Suppressor macrophage treated with lipopolysaccharide for 1 hour (primary cell): ENCODE measurements at places on chromosomes 4 and X.
A peak's percentile ranks its signal among the peaks of the same experiment; 100 is the strongest.

GRCh38 chr4:7206911-7207567 is 14.7 kb downstream of the SORCS2 start:
- no peak for DNase-seq

- DNase-seq, result no peak
Measured at GRCh38 chrX:136529795-136530194, 2.2 kb upstream of the VGLL1 start.

DNA sequence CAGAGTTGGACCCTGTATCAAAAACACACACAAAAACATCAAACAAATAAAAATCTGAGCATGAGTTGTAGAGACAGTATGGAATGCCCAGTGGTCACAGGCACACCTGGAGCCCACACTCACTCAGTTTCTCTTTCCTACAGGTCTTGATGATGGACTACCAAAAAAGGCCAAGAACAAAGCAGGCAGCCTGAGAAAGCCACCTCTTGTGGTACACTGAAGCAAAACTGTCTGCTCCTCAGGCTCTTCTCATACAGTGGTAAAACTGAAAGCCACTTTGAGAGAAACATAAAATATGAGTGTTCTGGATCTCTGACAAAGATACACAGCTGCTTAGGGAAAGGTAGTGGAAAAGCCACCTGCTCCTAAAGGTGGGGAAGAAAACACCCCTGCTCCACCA is 1206.9 kb downstream of the FSTL5 start:
- DNase-seq, result no peak

- no peak for DNase-seq
Measured at GRCh38 chr4:86414686-86415085, 54.8 kb upstream of the MAPK10 start.

GRCh38 chrX:55839485-55839884 is 121.9 kb downstream of the RRAGB start:
- no peak for DNase-seq

GRCh38 chr4:106773076-106773905 is 262.8 kb downstream of the DKK2 start:
- DNase-seq, result peak; percentile 42

DNA sequence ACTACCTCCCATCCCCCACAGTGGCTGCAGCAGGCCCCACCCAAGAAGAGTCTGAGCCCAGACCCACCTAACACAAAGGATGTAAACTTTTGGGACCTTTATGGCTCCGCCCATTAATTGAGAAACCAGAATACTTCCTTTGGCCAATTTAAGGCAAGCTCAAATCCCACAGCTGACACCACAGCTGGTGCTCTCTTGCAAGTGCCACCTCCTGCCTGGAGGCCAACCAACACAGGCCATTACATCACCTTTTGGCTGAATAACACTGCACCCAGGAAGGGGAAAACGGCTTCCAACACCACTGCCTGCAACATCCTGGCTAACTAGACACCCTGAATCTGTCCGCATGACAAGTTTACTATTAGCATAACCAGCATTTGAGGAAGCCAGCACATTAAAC is 248.8 kb downstream of the PRDM5 start:
- DNase-seq, result no peak

GRCh38 chrX:19602866-19603622 is 87.7 kb upstream of the MAP3K15 start:
- no peak for DNase-seq

GRCh38 chr4:124318292-124318691 is 394.2 kb downstream of the ANKRD50 start:
- no peak for DNase-seq

GRCh38 chr4:151801547-151802516 is 41.0 kb upstream of the GATB start:
- peak; percentile 79 for DNase-seq

DNA sequence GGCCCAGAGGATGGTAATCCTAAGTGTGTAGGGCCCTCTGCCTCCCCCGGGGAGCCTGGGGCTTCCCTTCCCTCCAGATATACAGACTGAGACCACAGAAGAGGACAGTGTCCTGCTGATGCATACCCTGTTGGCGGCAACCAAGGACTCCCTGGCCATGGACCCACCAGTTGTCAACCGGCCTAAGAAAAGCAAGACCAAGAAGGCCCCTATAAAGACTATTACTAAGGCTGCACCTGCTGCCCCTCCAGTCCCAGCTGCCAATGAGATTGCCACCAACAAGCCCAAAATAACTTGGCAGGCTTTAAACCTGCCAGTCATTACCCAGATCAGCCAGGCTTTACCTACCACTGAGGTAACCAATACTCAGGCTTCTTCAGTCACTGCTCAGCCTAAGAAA is 1.9 kb downstream of the TRO start:
- DNase-seq, result no peak

DNA sequence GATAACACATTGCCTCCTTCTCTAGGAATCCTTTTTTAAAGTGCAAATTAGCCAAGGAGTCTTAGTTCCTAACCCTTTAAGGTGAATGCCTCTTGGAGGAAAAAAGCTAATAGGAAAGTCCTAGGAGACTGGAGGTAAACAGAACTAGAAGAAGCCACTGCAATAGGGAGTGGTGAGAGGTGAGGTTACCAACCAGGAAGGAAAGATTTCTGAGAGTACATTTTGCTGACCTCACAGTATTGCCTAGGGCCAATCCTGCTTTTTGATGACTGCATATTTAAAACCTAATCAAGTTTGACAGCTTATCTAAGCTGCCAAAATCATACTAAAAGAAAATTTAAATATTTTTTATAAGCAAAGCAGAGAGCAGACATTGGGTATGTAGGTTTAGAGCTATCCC is 7.3 kb upstream of the CUL4B start:
- no peak for DNase-seq

DNA sequence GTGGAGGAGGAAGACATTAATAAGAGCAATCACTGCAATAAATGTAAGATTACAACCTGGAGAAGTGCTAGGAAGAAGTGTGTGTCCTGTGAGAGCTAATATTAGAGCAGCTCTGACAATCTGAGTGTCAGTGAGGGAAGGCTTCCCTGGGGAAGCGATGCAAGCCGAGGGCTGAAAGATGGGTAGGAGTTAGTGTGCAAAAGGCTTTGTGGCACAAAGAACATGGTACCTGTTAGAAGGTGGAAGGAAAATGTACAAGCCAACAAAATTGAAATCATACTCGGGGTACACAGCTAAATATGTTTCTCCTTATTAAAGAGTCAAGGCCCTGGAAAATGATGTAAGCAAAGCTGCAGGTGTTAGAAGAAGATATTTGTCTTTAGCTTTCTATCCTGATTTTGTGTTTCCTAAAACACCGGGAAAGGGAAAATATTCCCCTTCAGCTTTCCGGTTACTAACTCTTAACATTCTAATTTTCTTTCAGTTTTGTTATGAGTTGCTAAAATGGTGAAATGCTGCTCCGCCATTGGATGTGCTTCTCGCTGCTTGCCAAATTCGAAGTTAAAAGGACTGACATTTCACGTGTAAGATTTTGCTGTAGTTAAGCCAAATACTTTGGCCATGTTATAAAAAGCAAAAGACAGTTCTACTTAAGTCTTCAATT is 808 bp downstream of the THAP6 start:
- DNase-seq, result peak; percentile 36

DNA sequence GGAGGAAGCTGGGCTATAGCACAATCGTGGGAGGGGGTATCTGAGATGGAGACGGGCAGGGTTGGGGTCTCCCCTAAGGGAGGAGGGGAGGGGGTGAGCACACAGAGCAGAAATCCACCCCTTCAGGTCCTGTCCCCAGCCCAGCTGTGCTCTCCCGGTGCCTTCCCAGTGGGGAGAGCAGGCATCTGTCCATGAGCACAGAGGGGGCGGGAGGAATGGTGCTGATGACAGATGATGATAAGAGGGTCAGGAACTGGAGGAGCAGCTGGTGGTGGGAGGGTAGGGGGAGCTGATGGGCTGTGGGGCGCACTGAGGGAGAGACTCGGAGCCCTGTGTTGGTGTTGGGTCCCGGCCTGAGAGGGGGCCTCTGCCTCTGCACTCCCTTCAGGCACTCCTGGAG is 8.6 kb downstream of the ATP2B3 start:
- DNase-seq, result no peak

- no peak for DNase-seq
Measured at GRCh38 chrX:112643721-112644120, 36.0 kb downstream of the LHFPL1 start.

DNA sequence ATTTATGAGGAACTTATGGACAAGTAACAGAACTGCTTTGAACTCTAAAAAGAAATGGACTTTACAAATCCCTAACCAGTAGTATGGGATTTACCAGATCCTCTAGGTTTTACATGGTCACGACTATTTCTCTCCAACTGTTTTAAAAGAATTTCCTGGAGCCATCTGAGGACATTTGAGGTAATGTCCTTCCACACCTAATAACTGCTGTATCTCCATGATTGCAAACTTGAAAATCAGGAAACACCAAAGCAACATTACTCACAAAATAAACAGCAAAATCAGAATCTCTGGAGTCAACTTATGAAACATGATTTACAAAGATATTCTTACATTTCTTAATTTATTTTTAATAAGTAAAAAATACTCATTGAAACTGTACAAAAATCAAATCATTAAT is 58.0 kb downstream of the STAP1 start:
- DNase-seq, result no peak

DNA sequence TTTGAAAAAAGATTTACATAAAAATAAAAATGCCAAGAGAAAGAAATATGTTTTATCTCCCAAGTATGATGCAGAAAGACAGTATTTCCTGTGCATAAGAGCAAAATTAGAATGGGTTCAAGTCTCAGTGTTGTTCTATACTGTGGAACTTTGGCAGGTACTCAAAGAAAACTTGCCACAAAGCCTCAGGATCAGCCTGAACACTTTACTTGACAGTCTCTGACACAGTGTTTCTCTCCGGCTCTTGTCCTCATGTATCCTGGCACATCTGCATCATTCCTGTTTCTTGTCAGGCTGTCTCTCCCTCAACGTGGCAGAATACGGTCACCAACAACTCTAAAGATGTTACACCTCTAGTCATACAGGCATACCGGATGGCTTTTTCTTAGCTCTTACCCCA is 273.7 kb downstream of the ARHGAP24 start:
- no peak for DNase-seq

- no peak for DNase-seq
Measured at GRCh38 chr4:113678641-113679040, 82.9 kb downstream of the CAMK2D start.

GRCh38 chr4:54708339-54709279 is 50.9 kb downstream of the KIT start:
- no peak for DNase-seq

- no peak for DNase-seq
Measured at GRCh38 chrX:40080894-40081678, 16.7 kb downstream of the BCOR start.

DNA sequence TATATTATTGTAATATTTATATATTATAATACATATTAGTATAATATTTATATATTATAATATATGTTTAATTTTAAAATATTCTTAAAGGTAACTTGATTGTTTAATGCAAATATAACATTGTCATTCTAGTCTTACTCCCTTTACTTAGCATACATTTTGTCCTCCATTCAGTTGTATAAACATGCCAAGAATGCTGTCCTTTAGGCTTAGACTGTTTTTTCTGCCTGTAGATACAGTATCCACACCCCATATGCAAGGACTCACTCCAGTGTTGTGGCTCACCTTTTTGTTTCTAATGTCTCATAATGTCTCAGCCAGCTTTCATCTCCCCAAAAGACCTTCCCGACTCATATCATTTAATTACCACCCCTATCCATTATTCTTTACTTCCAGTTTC is 2110.0 kb downstream of the PCDH7 start:
- no peak for DNase-seq

- DNase-seq, result no peak
Measured at GRCh38 chr4:181796502-181796901, 446.7 kb upstream of the TENM3 start.

GRCh38 chr4:20878806-20879205 is 178.5 kb downstream of the PACRGL start:
- no peak for DNase-seq

GRCh38 chrX:131901546-131901945 is 121.6 kb upstream of the STK26 start:
- no peak for DNase-seq
